Stimulated activated CD4-positive, alpha-beta T cell treated with anti-CD3 and anti-CD28 coated beads, Interleukin-2, amount 100 ng/mL, for 4 hours (primary cell): ENCODE measurements at places on chromosomes 13 and 19.

DNA sequence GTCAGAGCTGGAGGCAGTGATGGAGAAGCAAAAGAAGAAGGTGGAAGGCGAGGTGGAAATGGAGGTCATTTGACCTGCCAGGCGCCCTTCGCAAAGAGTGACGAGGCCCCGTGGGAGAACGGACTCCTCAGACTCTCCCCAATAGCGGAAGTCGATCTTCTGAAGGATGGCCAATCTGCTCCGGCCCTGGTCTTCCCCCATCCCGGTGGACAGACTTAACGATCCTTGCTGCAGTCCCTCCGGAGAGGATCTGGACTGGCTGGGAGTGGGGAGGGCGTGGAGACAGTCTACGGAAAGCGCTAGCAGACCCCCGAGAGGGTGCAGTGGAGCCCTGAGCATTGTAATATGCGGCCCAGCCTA, 11.9 kb downstream of the EPS8L1 start:
- DNase-seq: no peak

GRCh38 chr19:6060600-6061375, 49.5 kb downstream of the RFX2 start:
- peak; percentile 33 for DNase-seq

DNA sequence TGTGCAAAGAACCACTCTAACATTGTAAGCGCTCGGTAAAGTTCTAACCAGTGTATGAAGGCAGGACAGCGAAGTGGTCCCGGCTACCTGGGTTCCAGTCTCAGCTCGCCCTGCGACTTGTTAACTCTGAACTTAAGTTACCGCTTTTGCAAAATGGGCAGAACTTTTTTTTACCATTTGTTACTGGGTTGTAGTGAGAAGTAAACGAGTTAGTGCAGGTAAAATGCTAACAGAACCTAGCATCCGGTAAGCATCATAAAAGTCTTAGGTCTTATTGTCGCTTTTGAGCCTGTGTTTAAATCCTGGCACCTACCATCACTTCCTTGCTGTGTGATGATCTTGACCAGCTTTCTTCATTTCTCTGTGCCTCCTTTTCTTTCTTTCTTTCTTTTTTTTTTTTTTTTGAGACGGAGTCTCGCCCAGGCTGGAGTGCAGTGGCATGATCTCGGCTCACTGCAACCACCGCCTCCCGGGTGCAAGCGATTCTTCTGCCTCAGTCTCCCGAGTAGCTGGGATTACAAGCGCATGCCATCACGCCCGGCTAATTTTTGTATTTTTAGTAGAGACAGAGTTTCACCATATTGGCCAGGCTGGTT, 734 bp upstream of the TRMT1 start:
- no peak for DNase-seq

DNA sequence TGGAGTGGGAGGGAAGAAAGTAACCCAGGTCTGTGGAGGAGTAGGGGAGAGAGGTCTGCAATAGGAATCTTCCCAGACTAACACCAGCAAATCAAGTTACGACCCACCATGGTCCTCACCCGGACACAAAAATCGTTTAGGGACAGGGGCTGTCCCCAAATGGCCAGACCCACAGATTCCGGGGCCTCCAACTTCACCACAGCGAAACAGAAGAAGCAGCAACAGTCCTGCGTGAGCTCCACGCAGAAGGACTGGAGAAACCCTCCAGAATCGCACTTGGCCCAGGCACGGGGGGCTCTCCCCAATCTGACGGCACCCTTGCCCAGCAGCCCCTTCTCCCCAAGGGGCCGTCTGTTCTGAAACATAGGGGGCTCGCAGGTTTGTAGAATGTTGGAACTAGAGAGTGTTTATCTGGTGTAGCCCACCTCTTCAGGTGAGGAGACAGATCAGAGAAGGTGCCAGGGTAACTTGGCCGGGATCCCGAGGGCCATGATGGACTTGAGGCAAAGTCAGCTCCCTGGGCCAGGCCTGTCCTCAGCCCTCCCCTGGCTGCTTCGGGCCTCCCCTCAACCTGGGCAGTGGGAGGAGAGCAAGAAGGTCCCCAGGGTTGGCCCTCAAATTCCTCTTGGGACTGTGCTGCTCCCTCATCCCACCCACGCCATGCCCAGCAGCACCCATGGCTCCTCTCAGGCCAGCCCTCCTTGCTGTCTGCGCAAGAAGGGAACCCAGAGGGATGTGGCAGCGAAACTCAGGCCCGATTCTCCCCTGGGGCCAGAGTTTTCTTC, 82.5 kb upstream of the GPR183 start:
- DNase-seq: no peak

DNA sequence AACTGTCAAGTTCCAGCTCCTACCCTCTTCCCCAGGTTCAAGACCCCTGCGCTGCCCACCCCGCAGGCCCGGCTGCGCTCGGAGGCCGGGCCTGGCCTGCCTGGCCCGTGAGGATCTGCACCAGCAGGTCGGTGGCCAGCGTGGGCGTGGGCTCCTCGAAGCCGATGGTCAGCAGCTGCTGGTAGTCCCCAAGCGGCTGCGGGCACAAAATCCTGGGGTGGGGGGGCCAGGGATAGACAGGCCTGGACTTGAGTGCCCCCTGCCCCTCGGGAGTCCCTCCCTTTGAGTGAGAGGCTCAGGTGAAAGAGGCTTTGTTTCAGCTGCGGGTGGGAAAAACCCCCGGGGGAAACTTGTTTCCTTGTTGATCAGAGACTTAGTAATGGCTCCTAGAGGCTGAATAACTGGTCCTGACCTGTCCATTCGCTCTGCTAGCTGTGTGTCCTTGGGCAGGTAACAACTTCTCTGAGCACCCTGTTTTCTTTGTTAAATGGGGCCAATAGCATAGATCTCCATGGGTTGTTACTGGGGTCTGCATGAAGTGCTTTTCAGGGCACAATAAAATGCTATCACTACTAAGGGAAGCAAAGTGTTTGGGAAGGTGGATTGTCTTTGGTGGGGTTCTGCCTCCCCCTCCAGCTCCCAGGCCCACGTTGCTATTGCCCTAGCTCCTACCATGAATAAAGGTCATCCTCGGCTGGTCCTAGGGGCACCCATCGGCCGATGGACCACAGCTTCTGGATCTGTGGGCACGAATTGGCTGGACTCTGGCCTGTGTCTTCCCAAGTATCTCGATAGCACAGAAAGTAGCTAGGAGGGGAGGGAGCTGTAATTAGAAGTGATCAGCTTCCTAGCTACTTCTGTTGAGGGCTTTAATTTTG, 3.5 kb downstream of the C19orf67 start:
- no peak for DNase-seq

DNA sequence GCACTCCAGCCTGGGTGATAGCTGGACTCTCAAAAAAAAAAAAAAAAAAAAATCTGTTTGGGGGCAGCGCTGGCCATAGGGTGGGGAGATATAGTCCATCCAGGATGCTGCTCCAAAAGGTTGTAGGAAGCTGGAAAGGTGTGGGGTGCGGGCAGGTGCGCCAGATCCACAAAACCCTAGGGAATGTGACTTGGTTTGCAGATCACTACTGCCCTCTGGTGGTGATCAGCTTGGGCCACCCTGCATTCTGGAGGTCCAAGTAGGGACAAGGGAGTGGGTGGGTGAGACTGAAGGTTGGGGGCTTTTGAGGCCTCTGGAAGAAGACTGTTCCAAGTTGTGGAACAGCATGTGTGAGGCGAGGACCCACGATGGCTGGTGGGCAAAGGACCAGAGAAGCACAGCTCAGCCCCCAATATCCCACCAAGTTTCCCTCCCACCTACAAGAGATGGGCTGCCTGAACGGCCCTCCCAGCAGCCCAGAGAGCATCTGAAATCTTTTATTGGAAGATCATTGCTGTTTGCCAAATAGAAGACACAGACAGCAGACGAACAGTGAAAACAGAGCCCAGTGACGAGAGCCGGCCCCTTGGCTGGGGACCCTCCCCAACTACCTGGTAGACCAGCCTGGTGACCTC, 10.4 kb upstream of the TYK2 start:
- peak; percentile 45 for DNase-seq
